ENCODE measurements at places on chromosomes 3 and 15.

DNA sequence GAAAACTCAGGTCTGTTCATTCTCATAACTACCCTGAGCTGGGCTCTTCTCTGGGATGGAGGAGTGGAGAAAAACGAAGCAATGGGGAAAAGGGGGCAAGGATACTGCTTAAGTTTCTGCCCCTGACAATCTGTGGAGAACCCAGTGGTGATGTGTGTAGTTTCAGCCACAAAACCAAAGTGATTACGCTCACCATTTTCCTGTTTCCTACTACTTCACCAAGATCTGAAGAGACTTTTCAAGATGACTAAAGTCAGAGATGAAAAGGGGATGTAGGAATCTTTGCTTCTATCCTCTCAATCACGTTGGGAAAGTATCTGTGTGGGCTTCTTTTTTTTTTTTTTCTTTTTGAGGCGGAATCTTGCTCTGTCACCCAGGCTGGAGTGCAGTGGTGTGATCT lies 8.3 kb upstream of the UBE2E1 start:
- ATAC-seq: peak; percentile 87
- no peak overlapping the region for H3K27ac ChIP-seq
- H3K36me3 ChIP-seq: no peaks in the 10 kb centered on the region
- H3K27me3 ChIP-seq: peaks cover 3% of the 10 kb centered on the region
- no peak overlapping the region for H3K4me3 ChIP-seq

- no peaks in the 10 kb centered on the region for H3K36me3 ChIP-seq
- no peaks in the 10 kb centered on the region for H3K27me3 ChIP-seq
- no peak overlapping the region for H3K27ac ChIP-seq
Measured at GRCh38 chr3:40240921-40241320, 68.6 kb upstream of the EIF1B start.

- ATAC-seq: no peak
- no peaks in the 10 kb centered on the region for H3K36me3 ChIP-seq
- no peak overlapping the region for H3K27ac ChIP-seq
- H3K27me3 ChIP-seq: peaks cover 13% of the 10 kb centered on the region
- no peak overlapping the region for H3K4me3 ChIP-seq
- no peaks in the 10 kb centered on the region for H3K4me1 ChIP-seq
Measured at GRCh38 chr3:113234688-113235260, 23.4 kb downstream of the BOC start.

DNA sequence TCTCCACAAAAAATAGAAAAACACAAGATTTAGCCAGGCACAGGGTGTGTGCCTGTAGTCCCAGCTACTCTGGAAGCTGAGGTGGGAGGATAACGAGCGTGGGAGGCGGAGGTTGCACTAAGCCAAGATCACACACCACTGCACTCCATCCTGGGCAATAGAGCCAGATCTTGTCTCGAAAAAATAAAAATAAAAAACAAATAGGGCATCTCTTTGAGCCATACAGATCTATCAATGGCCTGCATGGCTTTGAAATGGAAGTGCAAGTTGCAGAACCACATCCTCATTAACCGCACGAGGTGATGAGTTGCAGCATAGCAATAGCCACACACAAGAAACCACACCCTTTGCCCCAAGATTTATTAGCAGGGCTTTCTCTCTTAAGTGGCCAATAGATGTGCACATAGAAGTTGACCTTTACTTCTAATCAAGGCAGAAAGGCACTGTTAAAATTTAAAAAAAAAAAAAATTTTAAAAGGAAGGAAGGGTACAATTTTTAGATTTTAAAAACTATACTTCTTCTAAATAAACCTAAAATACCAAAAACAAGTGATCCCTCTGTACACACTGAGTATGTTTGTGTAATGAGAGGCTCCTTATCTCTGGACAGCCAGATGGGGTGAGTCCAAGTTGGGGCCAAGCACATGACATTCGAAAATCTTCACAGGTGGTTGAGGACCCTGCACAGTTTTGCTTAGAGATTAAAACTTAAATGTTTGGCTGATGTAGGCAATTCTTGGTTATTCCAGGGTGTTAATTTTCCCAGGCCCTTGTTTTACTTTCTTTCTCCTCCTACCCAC lies 53.4 kb downstream of the FILIP1L start:
- H3K27me3 ChIP-seq: no peaks in the 10 kb centered on the region
- no peaks in the 10 kb centered on the region for H3K36me3 ChIP-seq
- no peak overlapping the region for H3K4me3 ChIP-seq
- no peaks in the 10 kb centered on the region for H3K4me1 ChIP-seq

GRCh38 chr15:65172531-65172930 lies 12.6 kb downstream of the CLPX start:
- H3K27ac ChIP-seq: peak overlapping the region; percentile 52
- H3K36me3 ChIP-seq: peaks cover 86% of the 10 kb centered on the region
- no peaks in the 10 kb centered on the region for H3K4me1 ChIP-seq
- H3K4me3 ChIP-seq: no peak overlapping the region
- ATAC-seq: no peak

GRCh38 chr3:64561325-64561843 lies 126.4 kb downstream of the ADAMTS9 start:
- H3K36me3 ChIP-seq: no peaks in the 10 kb centered on the region
- H3K27me3 ChIP-seq: peaks cover 11% of the 10 kb centered on the region
- H3K4me3 ChIP-seq: no peak overlapping the region
- no peaks in the 10 kb centered on the region for H3K4me1 ChIP-seq
- no peak for ATAC-seq
- H3K27ac ChIP-seq: no peak overlapping the region

GRCh38 chr15:98809273-98809672 lies 160.9 kb downstream of the IGF1R start:
- no peak overlapping the region for H3K27ac ChIP-seq
- no peak overlapping the region for H3K4me3 ChIP-seq
- peaks cover 2% of the 10 kb centered on the region for H3K4me1 ChIP-seq

DNA sequence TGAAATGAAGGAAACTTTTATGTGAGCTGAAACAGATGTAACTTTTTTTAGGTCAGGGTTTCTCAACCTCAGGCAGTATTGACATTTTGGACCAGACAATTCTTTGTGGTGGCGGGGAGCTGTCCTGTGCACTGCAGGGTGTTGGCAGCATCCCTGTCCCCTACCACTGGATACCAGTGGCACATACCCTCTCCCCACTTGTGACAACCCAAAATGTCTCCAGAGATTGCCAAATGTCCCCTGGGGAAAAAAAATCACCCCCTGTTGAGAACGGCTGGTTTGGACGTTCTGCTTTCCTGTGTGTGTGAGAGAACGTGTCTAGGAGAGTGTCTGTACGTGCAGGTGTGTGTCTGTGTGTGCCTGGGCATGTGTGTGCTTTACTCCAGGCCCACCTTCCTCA lies 30.7 kb upstream of the GRIP2 start:
- no peaks in the 10 kb centered on the region for H3K4me1 ChIP-seq
- H3K36me3 ChIP-seq: no peaks in the 10 kb centered on the region
- no peak overlapping the region for H3K4me3 ChIP-seq
- no peak overlapping the region for H3K27ac ChIP-seq
- peaks cover 8% of the 10 kb centered on the region for H3K27me3 ChIP-seq

DNA sequence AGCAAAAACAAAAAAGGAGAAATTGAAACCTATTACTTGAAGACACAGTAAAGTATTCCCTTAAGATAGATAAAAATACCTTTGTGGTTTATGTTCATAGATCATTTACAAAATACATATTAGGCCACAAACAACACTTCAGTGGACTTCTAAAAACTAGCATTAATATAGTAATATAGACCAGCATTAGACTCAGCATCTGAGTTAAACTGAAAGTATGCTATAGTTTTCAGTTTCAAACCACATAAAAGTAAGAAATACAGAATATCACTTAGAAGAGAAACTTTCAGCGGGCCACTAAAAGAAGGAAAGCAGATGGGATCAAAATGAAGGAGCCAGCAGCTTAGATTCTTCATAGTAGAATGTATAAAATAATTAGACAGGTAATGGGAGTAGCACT lies 86.6 kb downstream of the MSL2 start:
- H3K27me3 ChIP-seq: no peaks in the 10 kb centered on the region
- peak; percentile 73 for ATAC-seq
- no peak overlapping the region for H3K4me3 ChIP-seq
- no peaks in the 10 kb centered on the region for H3K36me3 ChIP-seq
- peaks cover 6% of the 10 kb centered on the region for H3K4me1 ChIP-seq

DNA sequence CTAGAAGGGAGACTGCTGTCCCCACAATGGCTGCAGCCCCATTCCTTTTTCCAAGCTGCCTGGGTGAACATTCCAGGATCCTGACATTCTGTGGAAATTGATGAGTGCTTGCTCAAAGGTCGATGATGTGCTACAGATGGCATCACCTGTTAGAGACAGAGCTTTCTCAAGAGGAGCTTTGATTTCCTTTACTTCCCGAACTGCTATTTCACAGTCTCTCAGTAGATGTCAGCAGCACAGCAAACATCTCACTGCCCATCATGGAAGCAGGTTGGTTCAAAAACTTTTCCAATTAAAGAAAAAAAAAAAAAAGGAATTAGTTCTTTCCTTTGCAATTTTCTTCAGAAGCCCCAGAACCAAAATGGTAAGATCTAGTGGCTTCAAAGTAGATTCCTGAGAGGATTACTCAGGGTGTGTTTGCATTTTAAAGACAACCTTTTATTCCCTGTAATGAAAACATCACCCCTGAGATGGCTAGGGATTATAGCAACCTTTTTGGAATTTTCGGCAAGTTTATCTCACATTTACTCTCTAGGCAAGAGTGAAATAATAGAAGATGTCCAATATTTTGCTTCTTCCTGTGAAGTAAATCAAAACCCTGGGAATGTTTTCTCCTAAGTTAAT lies 44.8 kb downstream of the POLR2M start:
- H3K27ac ChIP-seq: no peak overlapping the region
- no peaks in the 10 kb centered on the region for H3K4me1 ChIP-seq
- H3K27me3 ChIP-seq: no peaks in the 10 kb centered on the region
- ATAC-seq: no peak
- no peaks in the 10 kb centered on the region for H3K36me3 ChIP-seq
- no peak overlapping the region for H3K4me3 ChIP-seq

- H3K27me3 ChIP-seq: no peaks in the 10 kb centered on the region
- no peaks in the 10 kb centered on the region for H3K36me3 ChIP-seq
- no peaks in the 10 kb centered on the region for H3K4me1 ChIP-seq
- no peak overlapping the region for H3K27ac ChIP-seq
- ATAC-seq: no peak
Measured at GRCh38 chr3:129663045-129663446, 56.6 kb upstream of the PLXND1 start.

- peaks cover 12% of the 10 kb centered on the region for H3K4me1 ChIP-seq
- no peaks in the 10 kb centered on the region for H3K36me3 ChIP-seq
- peaks cover 4% of the 10 kb centered on the region for H3K27me3 ChIP-seq
Measured at GRCh38 chr15:31517711-31518110, 191.1 kb downstream of the KLF13 start.

- H3K4me1 ChIP-seq: no peaks in the 10 kb centered on the region
- H3K4me3 ChIP-seq: no peak overlapping the region
- H3K36me3 ChIP-seq: no peaks in the 10 kb centered on the region
- no peaks in the 10 kb centered on the region for H3K27me3 ChIP-seq
Measured at GRCh38 chr3:161289174-161289573, 68.1 kb downstream of the NMD3 start.

GRCh38 chr15:48010316-48010715 lies 110.5 kb upstream of the SLC24A5 start:
- no peak overlapping the region for H3K27ac ChIP-seq
- no peak for ATAC-seq
- no peak overlapping the region for H3K4me3 ChIP-seq
- no peaks in the 10 kb centered on the region for H3K4me1 ChIP-seq
- H3K27me3 ChIP-seq: peaks cover 11% of the 10 kb centered on the region
- H3K36me3 ChIP-seq: no peaks in the 10 kb centered on the region

GRCh38 chr3:194570235-194570634 lies 63.0 kb downstream of the TMEM44 start:
- H3K4me3 ChIP-seq: no peak overlapping the region
- H3K27me3 ChIP-seq: peaks cover 21% of the 10 kb centered on the region
- H3K36me3 ChIP-seq: no peaks in the 10 kb centered on the region
- peaks cover 14% of the 10 kb centered on the region for H3K4me1 ChIP-seq

DNA sequence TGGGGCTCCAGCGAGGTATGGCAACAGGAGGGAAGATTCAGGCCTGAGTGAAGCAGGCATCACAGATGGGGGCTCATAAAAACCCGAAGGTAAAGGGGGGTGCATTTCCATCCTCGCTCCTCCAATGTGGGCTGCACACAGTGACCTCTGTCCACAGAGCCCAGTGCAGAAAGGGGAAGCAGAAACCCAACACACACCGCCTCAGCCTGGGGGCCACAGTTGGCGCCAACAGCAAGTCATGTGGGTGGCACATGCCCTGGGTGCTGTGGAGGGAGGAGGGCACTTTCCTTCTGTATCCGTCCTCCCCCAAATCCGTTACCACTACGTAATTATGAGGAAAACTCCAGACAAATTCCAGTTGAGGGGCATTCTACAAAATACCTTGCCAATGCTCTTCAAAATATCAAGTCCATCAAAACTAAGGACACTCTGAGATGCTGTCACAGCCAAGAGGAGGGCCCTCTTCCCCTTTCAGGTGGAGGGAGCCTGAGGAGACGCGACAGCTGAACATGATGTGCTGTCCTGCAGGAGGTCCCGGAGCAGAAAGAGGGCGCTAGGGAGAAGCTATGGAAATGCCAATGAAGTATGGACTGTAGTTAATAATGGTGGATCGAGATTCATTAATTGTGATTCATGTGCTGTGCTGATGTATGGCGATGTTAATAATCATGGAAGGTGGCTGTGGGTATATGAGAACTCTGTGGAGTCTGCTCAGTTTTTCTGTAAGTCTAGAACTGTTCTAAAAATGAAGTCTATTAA lies 16.4 kb downstream of the APBA2 start:
- no peak for ATAC-seq
- no peaks in the 10 kb centered on the region for H3K27me3 ChIP-seq
- H3K4me3 ChIP-seq: no peak overlapping the region
- H3K4me1 ChIP-seq: no peaks in the 10 kb centered on the region
- H3K36me3 ChIP-seq: no peaks in the 10 kb centered on the region

DNA sequence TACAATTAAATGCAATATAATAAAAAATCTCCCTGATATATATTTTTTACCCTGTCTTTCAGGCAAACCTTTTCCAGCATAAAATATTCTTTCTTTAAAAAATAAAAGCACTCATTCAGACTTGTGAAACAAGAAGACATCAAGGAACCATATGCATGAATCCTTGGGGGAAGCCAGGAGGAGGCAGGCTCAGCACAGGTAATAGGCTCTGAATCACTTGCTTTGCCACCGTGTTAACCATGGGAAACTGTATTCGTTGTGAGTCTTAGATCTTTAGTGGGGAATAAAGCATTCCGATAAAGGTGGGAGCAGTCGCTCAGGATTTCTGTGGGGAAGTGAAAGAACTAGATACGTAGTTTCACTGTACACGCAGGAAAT lies 42.4 kb downstream of the FBN1 start:
- peaks cover 5% of the 10 kb centered on the region for H3K27me3 ChIP-seq
- no peak for ATAC-seq
- no peak overlapping the region for H3K4me3 ChIP-seq
- no peak overlapping the region for H3K27ac ChIP-seq
